Chondrocyte (in vitro differentiated cells): ENCODE measurements at places on chromosomes 3 and 15. TPM values are rescaled to one million over a fixed set of nuclear protein-coding genes. Genes with fewer than 3 reads are reported as not detected.

DNA sequence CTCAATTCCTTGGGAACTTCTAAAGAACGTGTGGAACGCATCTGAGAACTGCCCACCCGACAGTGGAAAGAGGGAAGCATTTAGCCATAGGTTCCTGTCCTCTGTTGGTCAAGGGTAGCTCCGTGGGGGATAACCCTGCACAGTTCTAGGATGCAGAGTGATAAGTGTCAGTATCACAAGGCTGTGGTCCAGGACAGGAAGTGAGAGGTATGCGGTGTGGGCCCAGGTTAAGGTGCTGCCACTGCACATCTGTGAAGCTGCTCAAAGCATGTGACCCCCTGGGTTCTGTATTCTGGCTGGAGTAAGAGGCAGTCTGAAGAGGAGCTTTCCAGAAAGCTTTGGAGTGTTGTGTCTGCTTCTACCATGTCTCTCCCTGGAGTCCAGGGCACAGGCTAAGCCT, 51.7 kb upstream of the HES1 start:
- no peak overlapping the region for H3K27ac ChIP-seq
- H3K27me3 ChIP-seq: peaks cover 17% of the 10 kb centered on the region
- H3K4me3 ChIP-seq: no peak overlapping the region
- no peak for DNase-seq
- peaks cover 2% of the 10 kb centered on the region for H3K36me3 ChIP-seq

DNA sequence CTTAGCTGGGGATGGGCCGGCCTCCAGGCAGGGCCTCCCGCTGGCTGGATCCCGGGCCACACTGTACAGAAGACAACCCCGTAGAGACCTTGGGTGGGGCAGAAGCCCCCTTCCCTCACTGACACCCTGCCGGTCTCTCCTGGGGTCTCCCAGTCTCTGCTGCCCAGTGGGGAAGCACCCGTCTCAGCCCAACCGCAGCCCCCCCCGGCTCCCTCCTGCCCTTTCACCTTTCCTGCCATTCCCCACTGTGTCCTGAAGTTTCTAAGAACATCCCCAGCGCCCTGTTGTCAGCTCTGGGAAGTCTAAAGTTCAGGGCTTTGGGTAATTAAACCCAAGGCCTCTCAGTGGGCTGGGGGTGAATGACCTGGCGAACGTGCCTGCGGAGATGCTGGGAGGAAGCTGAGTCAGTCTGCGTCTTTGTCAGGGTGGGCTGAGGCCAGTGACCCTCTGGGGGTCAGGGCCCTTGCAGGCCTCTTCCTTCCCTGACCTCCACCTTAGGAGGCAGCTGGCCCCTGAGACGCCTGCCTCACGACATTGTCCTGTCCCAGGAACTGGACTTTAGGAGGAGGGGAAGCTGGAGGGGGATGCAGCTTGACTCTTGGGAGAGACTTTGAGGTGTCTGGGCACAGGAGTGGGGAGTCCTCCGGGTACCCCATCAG, 1.4 kb upstream of the SLC51A start:
- no peaks in the 10 kb centered on the region for H3K36me3 ChIP-seq
- no peak overlapping the region for H3K27ac ChIP-seq
- no peak overlapping the region for H3K4me3 ChIP-seq
- peak; percentile 69 for DNase-seq
- no peaks in the 10 kb centered on the region for H3K27me3 ChIP-seq

- H3K27me3 ChIP-seq: no peaks in the 10 kb centered on the region
- no peak for DNase-seq
- H3K4me1 ChIP-seq: peaks cover 9% of the 10 kb centered on the region
- H3K27ac ChIP-seq: no peak overlapping the region
- H3K36me3 ChIP-seq: peaks cover 10% of the 10 kb centered on the region
These were observed 259.2 kb downstream of the GBE1 start for GRCh38 chr3:81502236-81502635.

- H3K36me3 ChIP-seq: no peaks in the 10 kb centered on the region
- H3K4me1 ChIP-seq: peaks cover 30% of the 10 kb centered on the region
- DNase-seq: no peak
- no peaks in the 10 kb centered on the region for H3K27me3 ChIP-seq
- H3K27ac ChIP-seq: peak within 1 kb of the TSS; percentile 93
- peak within 1 kb of the TSS; percentile 85 for H3K4me3 ChIP-seq
These were observed at the start of gene ZNF710 for GRCh38 chr15:90001062-90001682. TSS of gene ZNF710 (plus strand) at chr15:90001324. CDS start at chr15:90067138, 65,814 bp downstream.

DNA sequence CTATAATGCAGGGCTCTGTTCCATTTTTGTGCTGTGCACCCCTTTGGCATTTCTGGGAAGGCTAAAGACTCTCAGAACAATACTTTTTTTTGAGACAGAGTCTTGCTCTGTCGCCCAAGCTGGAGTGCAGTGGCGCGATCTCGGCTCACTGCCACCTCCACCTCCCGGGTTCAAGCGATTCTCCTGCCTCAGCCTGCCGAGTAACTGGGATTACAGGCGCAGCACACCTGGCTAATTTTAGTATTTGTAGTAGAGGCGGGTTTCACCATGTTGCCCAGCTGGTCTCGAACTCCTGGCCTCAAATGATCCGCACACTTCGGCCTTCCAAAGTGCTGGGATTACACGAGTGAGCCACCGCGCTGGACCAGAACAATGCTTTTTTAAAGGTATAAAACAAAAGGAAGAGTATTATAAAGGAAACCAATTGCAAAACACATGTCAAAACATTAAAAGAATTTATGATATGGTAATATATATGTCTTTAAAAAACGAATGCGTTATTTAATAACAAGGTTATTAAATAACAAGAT, 999 bp downstream of the SQOR start:
- H3K36me3 ChIP-seq: no peaks in the 10 kb centered on the region
- H3K27ac ChIP-seq: no peak overlapping the region
- peaks cover 46% of the 10 kb centered on the region for H3K4me1 ChIP-seq
- peak overlapping the region; percentile 89 for H3K4me3 ChIP-seq

DNA sequence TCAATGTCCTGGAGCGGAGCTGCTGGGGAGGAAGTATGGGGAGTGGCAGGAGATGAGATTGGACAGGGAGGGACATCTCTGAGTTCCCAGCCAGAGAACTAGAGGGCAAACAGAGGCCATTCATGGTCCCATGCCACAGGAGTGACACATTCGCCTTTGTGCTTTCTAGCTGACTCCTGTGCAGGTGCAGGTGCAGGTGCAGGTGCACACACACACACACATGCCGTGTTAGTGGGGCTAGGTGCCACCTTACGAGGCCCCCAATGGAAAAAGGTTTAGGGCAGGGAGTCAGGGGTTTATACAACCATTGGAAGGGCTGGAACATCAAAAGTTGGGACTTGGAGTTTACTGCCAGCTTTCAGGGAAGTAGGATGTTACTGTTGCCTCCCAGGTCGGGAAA, 52.0 kb downstream of the TPRA1 start:
- peaks cover 28% of the 10 kb centered on the region for H3K27me3 ChIP-seq
- DNase-seq: no peak
- no peak overlapping the region for H3K4me3 ChIP-seq
- no peaks in the 10 kb centered on the region for H3K36me3 ChIP-seq

GRCh38 chr3:65988411-65989180, 50.1 kb downstream of the MAGI1 start:
- no peak overlapping the region for H3K27ac ChIP-seq
- H3K4me3 ChIP-seq: no peak overlapping the region
- H3K4me1 ChIP-seq: peaks cover 27% of the 10 kb centered on the region
- H3K27me3 ChIP-seq: no peaks in the 10 kb centered on the region
- no peaks in the 10 kb centered on the region for H3K36me3 ChIP-seq
- DNase-seq: no peak

GRCh38 chr3:127037021-127037400, 54.1 kb downstream of the PLXNA1 start:
- peak; percentile 73 for DNase-seq
- H3K36me3 ChIP-seq: peaks cover 12% of the 10 kb centered on the region
- H3K27ac ChIP-seq: no peak overlapping the region

DNA sequence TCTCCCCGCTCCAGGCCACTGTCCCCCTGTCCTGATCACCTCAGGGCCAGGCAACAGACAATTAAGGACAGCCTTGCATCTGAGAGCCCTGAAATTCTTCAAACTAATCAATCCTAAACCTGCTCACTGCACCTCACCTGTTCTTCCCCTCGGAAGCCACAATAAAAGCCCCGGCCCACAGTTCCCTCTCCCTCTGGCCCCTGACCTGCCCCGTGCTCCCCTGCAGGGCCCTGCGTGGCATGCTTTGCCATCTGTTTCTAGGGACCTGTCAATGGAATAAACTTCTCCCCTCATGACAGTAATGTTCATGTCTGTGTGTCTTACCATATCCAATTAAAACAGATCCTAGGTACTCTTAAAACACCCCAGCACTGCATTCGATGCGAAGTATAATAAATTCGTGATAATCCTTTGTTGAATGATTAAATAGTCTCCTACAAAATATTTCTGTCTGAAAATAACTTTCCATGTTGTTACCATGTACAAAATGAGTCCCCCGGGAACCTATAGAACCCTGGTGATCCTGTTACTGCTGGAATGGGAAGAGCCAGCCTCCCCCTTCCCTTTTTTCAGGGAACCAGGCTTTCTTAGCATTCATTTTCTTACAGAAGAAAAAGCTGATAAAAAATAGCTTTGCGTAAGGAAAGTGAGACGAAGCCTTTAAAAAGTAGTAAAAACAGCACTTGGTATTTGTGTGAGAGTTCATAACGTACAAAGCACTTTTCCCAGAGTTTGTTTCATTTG, 59.0 kb downstream of the ABTB1 start:
- peaks cover 59% of the 10 kb centered on the region for H3K4me1 ChIP-seq
- peaks cover 1% of the 10 kb centered on the region for H3K36me3 ChIP-seq
- no peak overlapping the region for H3K4me3 ChIP-seq

GRCh38 chr15:89641053-89641452, 14.2 kb downstream of the KIF7 start:
- peaks cover 16% of the 10 kb centered on the region for H3K36me3 ChIP-seq
- no peaks in the 10 kb centered on the region for H3K27me3 ChIP-seq
- no peak for DNase-seq
- no peak overlapping the region for H3K4me3 ChIP-seq
- H3K4me1 ChIP-seq: no peaks in the 10 kb centered on the region

GRCh38 chr3:138846262-138846791, 11.6 kb upstream of the PIK3CB start:
- H3K36me3 ChIP-seq: no peaks in the 10 kb centered on the region
- H3K4me3 ChIP-seq: no peak overlapping the region
- no peak overlapping the region for H3K27ac ChIP-seq
- DNase-seq: peak; percentile 9
- no peaks in the 10 kb centered on the region for H3K4me1 ChIP-seq

- H3K27ac ChIP-seq: no peak overlapping the region
- peaks cover 6% of the 10 kb centered on the region for H3K4me1 ChIP-seq
- no peaks in the 10 kb centered on the region for H3K27me3 ChIP-seq
- H3K36me3 ChIP-seq: no peaks in the 10 kb centered on the region
- no peak overlapping the region for H3K4me3 ChIP-seq
- no peak for DNase-seq
These were observed 104.5 kb downstream of the NLGN1 start for GRCh38 chr3:173501931-173502489.

DNA sequence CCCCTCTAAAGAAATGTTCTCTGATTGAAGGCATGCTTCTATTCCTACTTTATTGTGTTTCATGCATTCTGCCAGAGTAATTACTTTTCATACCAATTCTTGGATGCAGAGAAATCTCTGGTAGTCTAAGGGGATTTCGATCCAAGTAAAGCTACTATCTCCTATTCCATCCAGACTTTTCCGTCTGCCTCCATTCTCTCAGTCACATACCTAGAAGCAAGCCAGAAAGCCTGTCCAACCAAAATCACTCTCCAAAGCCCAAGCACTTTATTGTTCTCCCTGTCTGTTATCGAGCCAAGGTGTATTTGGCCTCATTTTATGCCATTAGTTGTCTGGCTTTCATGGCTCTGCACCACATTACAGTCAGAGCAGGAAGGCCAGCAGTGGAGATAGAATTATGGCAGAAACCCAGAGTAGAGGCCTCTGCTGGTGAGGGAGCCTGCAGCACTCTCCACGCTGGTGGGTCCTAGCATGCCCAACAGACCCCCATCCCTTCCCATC, 95.9 kb downstream of the SLC49A4 start:
- DNase-seq: no peak
- peaks cover 16% of the 10 kb centered on the region for H3K4me1 ChIP-seq
- H3K4me3 ChIP-seq: no peak overlapping the region
- no peak overlapping the region for H3K27ac ChIP-seq

- no peak for DNase-seq
- peak overlapping the region; percentile 41 for H3K4me3 ChIP-seq
- H3K36me3 ChIP-seq: no peaks in the 10 kb centered on the region
These were observed 312.1 kb downstream of the SLC9A9 start for GRCh38 chr3:143535994-143536784.

DNA sequence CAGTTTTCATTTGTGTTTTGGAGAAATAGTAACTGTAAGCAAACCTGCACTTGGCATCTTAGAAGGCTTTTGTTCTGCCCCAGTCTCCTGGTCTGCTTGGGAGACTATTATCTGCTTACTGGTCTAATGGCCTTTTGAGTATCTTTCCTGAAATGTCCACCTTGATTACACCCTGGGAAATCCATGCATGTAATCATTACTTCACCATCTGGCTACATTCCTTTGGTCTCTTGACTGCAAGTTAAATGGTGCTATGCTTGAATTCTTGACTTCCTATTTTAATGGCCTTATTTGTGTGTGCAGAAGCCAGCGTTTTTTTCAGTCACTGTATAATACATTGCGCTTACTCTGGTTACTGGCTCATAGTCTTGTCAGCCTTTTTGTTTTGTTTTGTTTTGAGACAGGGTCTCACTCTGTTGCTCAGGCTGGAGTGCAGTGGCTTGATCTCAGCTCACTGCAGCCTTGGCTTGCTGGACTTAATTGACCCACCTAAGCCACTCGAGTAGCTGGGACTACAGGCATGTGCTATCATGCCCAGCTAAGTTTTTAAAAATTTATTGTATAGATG, 30.0 kb downstream of the CHD2 start:
- no peaks in the 10 kb centered on the region for H3K27me3 ChIP-seq
- no peak for DNase-seq
- peaks cover 35% of the 10 kb centered on the region for H3K4me1 ChIP-seq
- peak overlapping the region; percentile 85 for H3K27ac ChIP-seq
- H3K36me3 ChIP-seq: peaks cover 45% of the 10 kb centered on the region

DNA sequence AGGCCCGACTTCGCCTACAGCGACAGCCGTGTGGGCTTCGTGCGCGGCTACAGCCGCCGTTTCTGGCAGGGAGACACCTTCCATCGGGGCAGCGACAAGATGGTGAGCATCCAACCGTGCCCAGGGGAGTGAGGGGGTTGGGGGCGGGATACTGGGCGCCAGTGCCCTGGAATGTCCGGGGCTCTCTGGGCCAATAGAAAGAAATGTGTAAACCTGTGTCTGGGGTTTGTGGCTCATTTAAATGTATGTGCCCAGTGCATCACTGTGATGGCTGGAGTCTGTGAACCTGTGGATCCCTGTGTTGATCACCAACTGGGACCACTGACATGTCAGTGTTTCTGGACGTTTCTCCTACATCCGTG, 423 bp downstream of the CHAC1 start:
- peak overlapping the region; percentile 97 for H3K27ac ChIP-seq
- H3K27me3 ChIP-seq: no peaks in the 10 kb centered on the region
- peak overlapping the region; percentile 93 for H3K4me3 ChIP-seq
- peaks cover 14% of the 10 kb centered on the region for H3K36me3 ChIP-seq

The SMAD3 gene
- total RNA-seq: 19.0 to 27.2 TPM (median 23.2 TPM) in 3 replicates

The PDCD7 gene
- total RNA-seq: 14.7 to 24.5 TPM (median 15.1 TPM) in 3 replicates

The RNF123 gene
- total RNA-seq: 40.1 to 46.2 TPM (median 41.4 TPM) in 3 replicates

The CCR3 gene
- not detected in 3 replicates for total RNA-seq

The COL6A5 gene
- not detected in 3 replicates for total RNA-seq
